Karpas-422 (cell line): ENCODE measurements at places on chromosomes 13 and 19.

GRCh38 chr19:44658069-44658733 is 13.1 kb upstream of the CEACAM19 start:
- peak; percentile 47 for DNase-seq

GRCh38 chr13:108306860-108307259 is 37.3 kb downstream of the TNFSF13B start:
- DNase-seq: no peak

- DNase-seq: no peak
Observed at GRCh38 chr13:95378603-95379002, 77.4 kb upstream of the ABCC4 start.

DNA sequence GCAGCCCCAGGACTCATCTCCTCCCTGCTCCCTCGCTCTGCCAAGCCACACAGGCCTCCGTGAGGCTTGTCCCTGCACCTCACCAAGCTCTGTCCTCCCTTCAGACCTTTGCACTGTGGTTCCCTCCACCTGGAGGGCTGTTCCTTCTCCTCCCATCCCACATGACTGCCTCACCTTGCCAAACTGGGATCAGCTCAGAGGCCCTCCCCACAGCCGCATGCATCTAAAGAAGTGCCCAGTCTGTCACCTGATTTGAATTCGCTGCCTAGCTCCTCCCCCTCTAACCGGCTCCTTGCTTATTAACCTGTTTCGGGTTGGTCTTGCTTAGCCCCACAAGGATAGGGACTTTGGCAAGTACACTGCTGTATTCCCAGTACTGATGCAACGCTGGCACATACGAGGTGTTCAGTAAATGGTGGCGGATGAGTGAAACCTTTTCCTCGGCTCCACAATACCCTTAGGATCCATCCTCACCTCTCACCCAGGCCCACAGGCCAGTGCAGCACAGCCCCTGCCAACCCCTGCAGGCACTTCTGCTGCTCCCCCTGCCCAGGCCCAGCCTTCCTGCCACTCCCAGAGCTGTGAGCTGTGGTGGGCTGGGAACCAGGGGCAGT is 4.4 kb downstream of the AKT2 start:
- peak; percentile 75 for DNase-seq
